Spinal cord (tissue), 10 donors: ENCODE measurements at places on chromosomes 1 and 21. TPM values are rescaled to one million over a fixed set of nuclear protein-coding genes. Genes with fewer than 3 reads are reported as not detected.

PODN gene
- 10.7 TPM for total RNA-seq

ETNK2 gene
- 22.9 TPM for total RNA-seq

CSF3R gene
- 6.8 TPM for total RNA-seq

TRNP1 gene
- total RNA-seq: 9.3 TPM

PGLYRP3 gene
- total RNA-seq: not detected

ST6GALNAC5 gene
- 21.3 TPM for total RNA-seq

DNA sequence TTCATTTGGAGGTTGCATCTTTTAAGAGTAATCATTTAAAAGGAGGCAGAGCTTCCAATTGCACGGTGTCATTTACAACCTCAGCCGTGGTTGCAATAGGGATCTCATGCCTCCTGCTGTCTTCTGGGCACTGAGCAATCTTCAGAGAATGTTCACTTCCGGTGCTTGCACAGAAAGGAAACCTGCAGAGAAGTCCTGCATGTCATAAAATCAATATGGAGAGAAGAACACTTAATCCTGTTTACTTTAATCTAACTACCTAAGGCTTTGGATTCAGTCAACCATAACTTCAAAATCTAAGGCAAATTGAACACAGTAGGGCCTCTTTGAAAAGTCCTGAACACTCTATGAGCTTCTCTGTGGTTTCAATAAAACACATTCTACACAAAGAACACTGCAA is 11.3 kb upstream of the MAP10 start:
- DNase-seq: no peak

DNA sequence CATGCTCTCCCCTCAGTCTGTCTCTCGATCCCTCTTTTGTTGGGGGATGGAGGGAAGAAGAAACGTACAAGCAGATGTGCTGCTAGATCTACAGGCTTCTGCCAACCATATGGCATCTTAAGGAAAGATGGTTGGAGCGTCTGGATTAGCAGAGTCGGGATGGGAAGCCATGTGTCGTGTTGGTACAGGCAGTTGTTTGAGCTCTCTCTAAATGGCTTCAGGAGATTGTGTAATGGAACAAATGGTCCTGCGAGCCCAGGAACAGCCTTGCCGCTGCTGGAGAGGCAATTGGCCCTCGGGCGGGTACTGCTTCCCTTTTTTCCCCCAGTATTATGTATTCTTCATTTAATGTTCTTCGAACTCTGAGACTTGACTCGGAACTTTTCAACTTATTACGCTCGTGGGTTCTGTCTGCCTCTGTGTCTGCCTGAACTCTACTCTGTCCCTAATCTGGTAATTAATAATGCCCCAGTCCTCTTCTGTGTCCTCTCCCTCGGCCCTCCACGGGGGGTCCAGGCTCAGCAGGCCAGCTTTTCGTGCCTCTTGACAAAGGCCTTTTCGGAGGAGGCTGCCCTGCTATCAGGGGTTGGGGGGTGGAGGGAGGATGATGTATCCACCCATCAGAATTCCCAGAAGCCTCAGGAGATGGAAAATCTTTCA is 215.3 kb downstream of the SDCCAG8 start:
- no peak for DNase-seq

- no peak for DNase-seq
Measured at GRCh38 chr1:181541947-181542346, 58.6 kb downstream of the CACNA1E start.

GRCh38 chr21:45855248-45855811 is 126.2 kb upstream of the COL6A1 start:
- no peak for DNase-seq

DNA sequence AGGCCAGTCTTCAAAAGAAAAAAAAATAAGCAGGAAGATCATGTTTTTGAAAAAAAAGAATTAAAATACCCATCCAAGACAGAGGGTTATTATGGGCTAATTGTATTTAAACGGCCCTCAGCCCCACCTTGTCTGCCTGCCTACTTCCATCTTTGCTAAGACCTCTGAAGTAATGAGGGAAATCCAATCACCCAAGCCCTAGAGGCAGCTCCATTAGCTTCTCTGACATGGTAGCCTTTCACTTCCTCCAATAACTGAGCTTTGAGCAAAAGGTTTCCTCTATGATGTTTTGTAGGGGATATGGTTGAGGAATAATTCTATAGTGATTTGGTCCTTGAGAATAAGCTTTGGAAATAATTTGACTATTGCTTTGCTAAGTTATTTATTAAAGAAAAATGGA is 178.2 kb upstream of the SGIP1 start:
- no peak for DNase-seq

GRCh38 chr1:64896551-64896950 is 69.8 kb downstream of the JAK1 start:
- no peak for DNase-seq

DNA sequence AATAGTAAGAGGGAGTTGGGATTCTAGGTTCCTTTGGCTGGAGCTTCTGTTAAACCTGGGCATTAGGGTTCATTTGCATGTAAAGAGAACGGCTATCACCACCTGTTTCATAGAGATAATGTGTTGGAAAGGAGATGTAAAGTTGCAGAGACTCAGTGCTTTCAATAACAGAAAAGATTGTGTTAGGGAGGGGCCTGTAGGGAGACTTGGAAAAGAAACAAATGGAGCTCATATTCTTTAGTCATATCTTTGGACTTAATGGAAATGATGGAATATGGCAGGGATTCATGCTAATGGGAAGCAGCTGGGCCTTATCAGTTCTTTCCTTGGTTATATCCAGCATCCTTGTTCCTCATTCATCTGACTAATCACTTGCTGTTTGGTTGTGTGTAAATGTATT is 144.9 kb downstream of the CD247 start:
- DNase-seq: no peak

- no peak for DNase-seq
Measured at GRCh38 chr1:224245188-224245587, 62.1 kb downstream of the DEGS1 start.

DNA sequence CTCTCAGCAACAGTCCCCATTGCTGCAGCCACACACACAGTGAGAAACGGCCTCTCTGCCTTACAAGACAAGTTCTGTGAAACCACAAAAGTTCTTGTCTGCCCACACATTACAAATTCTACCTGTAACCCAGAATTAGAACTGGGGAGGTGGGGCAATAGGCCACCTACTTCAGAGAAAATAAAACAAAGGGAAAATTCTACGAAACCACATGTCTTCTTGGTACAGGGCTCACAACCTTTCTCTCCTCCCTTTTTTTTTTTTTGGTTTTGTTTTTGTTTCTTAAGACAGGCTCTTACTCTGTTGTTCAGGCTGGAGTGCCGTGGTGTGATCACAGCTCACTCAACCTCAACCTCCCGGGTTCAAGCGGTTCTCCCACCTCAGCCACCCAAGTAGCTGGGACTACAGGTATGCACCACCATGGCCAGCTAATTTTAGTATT is 30.2 kb downstream of the LPAR3 start:
- DNase-seq: no peak
